ENCODE measurements at places on chromosomes 7 and 10.

DNA sequence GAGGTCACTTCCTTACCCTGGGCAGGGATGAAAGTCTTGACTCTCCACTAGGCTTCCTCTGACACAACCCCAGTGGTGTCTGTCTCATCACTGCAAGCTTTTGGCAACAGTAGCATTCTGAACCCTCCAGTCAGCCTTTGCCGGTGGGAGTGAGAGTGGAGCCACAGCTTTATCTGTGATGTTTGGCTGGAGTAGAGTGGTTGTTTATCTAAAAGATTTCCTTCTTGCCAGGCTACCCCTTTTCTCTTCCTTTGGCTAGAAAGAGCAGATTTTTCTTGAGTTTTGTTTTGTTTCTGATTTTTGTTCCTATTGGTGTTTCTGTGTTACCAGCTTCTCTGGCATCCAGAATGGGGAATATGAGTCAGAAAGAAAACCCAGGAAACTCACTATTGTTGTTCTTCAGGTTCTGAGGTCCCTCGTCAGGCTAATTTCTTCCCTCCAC is 98.9 kb upstream of the KIF5B start:
- DNase-seq, result no peak

GRCh38 chr7:76011442-76011861 is 17.1 kb upstream of the TMEM120A start:
- peak; percentile 36 for DNase-seq

GRCh38 chr10:3104251-3104918 is 37.0 kb downstream of the PFKP start:
- no peak for DNase-seq

- no peak for DNase-seq
Observed at GRCh38 chr7:33692956-33693355, 212.4 kb upstream of the BMPER start.

DNA sequence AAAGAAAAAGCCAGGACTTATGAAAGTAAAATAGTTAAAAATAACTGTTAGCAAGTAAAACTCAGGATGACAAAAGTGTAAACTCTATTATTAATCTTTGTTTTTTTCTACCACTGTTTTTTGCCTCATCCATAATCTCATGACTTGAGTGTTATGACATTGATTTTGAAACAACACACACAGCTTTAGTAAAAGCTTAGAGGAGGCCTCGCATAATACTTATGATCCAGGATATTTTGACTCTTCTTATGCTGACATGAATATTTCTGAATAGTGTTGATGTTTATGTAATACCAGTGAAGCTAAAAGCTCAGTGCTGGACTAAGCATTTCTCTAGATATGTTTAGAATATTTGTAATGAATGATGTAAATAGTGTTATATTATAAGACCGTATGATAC is 10.5 kb downstream of the KAT6B start:
- no peak for DNase-seq

- DNase-seq, result no peak
Observed at GRCh38 chr7:156612930-156613329, 27.6 kb upstream of the RNF32 start.

GRCh38 chr7:85469446-85470010 is 282.7 kb upstream of the SEMA3D start:
- DNase-seq, result no peak

DNA sequence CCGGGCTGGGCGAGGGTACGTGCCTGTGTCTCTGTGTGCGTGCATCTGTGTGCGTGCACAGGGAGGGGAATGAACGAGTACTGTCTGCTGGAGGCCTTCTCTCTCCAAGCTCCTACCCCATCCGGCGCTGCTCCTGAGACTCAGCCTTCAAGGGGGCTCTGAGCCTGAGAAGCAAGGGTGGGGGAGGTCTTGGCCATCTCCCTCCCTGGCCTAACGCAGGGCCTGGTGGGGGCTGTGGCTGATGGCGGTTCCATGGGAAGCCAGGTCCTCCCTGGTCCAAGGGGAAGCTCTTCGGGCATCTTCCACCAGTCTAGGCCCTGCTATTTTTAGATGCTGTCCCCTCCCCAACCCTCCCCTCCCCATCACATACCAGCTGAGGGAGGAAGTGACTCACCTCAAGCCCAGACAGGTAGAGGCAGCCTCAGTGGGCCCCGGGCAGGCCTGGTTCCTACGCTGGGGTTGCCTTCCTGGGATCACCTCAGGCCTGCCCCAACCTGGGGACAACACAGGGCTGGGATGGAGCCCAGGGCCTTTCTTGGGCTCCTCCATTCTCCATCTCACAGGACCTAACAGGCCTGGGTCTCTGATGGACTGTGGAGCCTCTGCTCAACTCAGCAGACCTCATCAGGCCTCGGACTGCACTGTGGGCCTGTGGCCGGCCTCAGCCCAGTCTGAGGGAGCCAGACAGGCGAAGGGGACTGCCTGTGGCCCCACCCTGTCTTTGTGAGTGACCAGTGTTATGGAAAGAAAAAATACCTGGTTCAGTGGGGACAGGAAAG is 32.2 kb downstream of the DNAJB12 start:
- no peak for DNase-seq

Measured in right lung (tissue), 10 donors.